ENCODE measurements at places on chromosomes 4 and X.

- no peak for DNase-seq
Observed at GRCh38 chrX:46179748-46180147, 365.5 kb downstream of the ZNF674 start.

- DNase-seq = no peak
Observed at GRCh38 chr4:8267077-8267476, 2.5 kb upstream of the HTRA3 start.

DNA sequence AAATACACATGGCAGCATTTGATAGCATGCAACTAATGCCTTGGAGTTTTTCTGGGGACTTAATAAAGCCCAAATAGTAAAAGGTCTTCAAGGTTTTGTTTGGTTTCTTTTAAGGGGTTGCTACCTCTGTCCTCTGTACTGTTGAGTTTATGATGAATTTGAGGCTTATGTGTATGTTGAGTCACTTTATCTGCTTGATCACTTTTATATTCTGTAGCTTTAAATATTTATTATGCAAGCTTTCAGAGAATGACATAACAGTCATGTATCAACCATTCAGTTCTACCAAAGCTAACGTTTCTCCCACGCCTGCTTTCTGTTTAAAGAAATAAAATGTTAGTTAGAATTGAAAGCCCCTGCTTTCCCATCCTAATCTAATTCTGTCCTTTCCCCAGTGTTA lies 122.2 kb downstream of the NHS start:
- no peak for DNase-seq

- peak; percentile 67 for DNase-seq
Observed at GRCh38 chr4:163591614-163592020, 97.1 kb downstream of the TMA16 start.

GRCh38 chr4:123547216-123548165 lies 150.9 kb downstream of the SPRY1 start:
- DNase-seq = no peak

DNA sequence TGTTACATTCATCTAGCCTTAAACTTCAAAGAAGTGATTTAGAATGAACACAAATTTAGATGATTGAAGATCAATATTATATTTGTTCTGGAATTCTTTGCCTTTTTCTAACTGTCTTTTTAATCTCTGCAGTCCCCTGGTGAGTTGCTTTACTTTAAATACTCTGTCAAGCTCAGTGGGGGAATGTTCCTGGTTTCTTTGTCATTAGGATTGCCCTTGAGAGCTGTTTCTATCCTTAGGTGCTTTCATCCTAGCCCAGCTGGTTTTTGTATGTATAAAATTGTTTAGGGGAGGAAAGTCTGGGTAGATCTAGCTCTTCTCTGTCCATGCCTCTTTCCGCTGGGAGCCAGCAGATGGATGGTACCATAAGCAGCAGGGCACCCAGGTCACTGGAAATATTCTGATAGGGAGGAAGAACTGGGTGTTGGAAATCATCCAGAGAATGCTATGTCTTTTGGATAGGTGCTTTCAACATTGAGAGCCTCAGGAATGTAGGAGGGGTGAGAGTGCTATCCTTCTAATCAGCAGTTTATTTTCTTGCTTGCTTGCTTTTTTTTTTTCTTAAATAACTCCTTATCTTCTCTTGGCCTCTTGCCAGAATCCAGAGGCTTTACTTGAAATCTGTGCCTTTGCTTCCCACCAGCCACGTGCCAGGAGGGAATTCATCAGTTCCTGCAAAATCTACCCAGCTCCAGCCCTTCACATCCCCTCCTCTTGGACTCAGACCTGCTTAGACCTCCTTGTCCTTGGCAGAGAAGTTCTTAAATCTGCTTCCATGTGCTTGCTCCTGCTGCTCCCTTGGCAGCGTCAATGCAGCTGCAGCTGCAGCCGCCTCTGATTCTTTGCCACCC lies 215.3 kb upstream of the ANXA3 start:
- DNase-seq = no peak

- no peak for DNase-seq
Observed at GRCh38 chr4:126630230-126630629, 1002.5 kb upstream of the INTU start.

- DNase-seq = no peak
Observed at GRCh38 chr4:13546941-13547484, 2.7 kb upstream of the NKX3-2 start.

DNA sequence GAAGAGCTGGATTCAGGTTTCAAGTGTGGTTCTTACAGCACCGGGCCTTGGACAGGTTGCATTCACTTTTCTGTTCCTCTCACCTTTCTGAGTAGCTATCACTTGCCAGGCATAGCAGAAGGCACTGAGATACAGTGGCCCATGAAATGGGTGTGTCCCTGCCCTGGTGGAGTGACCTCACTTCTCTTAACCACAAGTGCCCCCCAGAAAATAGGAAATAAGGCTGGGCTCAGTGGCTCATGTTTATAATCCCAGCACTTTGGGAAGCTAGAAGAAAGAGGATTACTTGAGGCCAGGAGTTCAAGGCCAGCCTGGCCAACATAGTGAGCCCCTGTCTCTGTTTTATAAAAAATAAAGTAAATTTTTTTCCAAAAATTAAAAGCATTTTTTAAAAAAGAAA lies 101.7 kb upstream of the KIT start:
- DNase-seq = no peak

DNA sequence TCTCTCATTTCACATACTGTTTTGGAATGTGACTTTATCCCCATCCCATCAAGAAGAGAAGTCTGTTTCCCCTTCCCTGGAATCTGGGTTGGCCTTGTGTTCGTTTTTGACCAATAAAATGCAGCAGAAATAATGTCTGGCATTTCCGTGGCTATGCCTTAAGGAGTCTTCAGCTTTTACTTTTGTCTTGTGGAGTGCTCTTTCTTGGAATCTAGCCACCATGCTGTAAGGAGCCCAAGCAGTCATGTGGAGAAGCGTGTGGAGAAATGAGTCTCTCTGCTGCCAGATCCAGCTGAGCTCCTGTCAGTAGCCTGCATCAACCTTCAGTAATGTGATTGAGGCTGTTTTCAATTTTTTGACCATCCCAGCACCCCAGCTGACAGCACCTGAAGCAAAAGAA lies 84.4 kb upstream of the ARMCX2 start:
- no peak for DNase-seq

DNA sequence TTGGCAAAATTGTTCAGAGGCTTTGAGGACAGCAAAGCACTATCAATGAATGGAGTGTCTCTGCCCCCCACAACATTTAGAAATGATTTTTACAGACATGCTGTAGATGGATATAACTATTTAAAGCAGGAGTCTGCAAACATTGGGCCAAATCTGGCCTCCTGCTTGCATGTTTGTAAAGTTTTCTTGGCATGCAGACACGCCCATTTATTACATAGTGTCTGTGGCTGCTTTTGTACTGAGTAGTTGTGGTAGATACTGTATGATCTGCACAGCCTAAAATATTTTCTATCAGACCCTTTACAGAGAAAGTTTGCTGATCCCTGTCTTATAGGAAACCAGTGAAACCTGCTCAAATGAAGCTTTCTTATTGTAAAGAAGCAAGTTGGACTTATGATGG lies 45.5 kb upstream of the PHEX start:
- no peak for DNase-seq

GRCh38 chr4:6217716-6218381 lies 17.5 kb upstream of the JAKMIP1 start:
- peak; percentile 57 for DNase-seq

GRCh38 chr4:3253808-3254207 lies 4.8 kb downstream of the MSANTD1 start:
- no peak for DNase-seq

DNA sequence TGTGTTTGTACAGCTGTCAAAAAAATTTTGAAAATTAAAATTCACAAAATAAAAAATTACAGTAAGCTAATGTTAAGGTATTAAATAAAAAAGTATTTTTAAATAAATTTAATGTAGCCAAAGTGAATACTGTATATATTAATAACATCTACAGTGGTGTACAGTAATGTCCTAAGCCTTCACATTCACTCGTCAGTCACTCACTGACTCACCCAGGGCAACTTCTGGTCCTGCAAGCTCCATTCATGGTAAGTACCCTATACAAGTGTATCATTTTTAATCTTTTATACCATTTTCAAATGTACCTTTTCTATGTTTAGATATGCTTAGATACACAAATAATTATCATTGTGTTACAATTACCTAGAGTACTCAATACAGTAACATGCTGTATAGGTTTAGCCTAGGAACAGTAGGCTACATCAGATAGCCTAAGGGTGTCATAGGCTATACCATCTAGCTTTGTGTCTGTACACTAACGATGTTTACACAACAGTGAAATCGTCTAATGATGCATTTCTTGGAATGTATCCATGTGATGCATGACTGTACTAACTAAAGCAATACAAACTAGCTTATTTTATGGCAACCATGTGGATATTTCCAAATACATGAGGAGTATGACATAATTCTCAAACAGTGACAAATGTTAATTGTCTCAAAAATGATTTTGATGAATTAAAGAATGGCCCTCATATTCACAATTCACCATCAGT lies 13.7 kb downstream of the DDX60 start:
- no peak for DNase-seq

- DNase-seq = no peak
Observed at GRCh38 chr4:157265281-157265680, 44.8 kb downstream of the GRIA2 start.

GRCh38 chr4:186778134-186778533 lies 54.5 kb upstream of the FAT1 start:
- no peak for DNase-seq

Data from GM12864 (cell line).